ENCODE measurements at places on chromosomes 3 and 15.

DNA sequence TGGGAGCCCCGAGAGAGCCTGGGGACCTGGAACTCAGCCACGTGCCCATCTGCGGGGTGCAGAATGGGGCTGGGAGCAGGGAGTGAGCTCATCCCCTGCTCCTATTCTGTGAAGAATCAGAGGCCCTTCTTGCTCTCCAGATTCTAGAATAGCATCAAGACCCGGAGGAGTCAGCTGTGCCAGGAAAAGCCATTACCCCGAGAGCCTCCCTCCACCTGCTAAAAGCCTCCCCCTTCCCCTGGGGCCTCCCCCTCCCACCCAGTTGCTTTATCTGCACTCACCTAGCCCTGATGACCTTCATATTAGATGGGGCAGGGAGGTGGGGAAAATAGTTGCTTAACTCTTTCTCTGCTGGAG is 23.1 kb downstream of the CCDC33 start:
- peak; percentile 31 for DNase-seq

- peak; percentile 72 for DNase-seq
These were observed 4.3 kb downstream of the PTH1R start for GRCh38 chr3:46881596-46882376.

DNA sequence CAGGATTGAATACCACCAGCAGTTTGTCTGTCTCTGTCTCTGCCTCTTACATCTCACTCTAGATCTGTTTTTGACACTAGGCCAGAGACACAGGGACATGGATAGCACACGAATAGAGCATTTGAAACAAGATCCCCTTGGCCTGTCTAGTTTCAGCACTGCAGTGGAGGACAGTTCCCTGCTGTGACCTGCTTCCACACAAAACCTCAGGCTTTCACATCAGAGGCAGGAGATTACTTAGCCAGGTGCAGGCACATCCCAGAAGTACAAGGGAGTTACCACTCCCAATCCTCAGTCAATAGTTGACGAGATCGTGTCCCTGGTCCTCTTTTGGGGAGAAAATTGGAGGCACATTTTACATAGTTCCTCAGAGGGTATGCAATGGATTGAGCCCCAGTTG is 34.0 kb upstream of the CCK start:
- peak; percentile 50 for DNase-seq

- DNase-seq, result peak; percentile 70
These were observed 40.0 kb downstream of the FMN1 start for GRCh38 chr15:33154351-33155166.
